ENCODE measurements at places on chromosomes 1 and 21.

- no peak for DNase-seq
These were observed 146.4 kb downstream of the KIF26B start for GRCh38 chr1:245301162-245301580.

- DNase-seq, result no peak
These were observed 8.4 kb upstream of the KCNN3 start for GRCh38 chr1:154878371-154879037.

GRCh38 chr1:241045659-241046058 is 311.3 kb downstream of the RGS7 start:
- no peak for DNase-seq

- no peak for DNase-seq
These were observed 47.3 kb downstream of the UBIAD1 start for GRCh38 chr1:11320153-11320936.

DNA sequence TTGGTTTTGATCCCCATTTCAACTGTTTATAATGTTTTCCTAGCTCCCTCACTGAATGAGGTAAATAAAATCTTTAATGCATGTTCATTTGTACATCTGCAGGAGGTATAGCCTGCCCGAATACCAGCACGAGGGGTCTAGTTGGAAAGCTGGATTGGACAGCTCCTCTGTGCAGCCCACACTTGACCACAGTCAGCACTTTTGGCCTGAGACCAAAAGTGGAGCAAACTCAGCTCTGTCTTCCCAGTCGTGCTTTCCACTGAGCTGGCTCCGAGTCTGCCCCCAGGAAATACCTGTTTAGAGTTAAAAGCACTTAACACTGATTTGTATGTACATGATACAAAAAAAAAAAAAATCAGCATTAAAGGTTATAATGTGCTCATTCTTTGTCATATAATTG is 224.4 kb downstream of the DSCAM start:
- DNase-seq, result no peak

DNA sequence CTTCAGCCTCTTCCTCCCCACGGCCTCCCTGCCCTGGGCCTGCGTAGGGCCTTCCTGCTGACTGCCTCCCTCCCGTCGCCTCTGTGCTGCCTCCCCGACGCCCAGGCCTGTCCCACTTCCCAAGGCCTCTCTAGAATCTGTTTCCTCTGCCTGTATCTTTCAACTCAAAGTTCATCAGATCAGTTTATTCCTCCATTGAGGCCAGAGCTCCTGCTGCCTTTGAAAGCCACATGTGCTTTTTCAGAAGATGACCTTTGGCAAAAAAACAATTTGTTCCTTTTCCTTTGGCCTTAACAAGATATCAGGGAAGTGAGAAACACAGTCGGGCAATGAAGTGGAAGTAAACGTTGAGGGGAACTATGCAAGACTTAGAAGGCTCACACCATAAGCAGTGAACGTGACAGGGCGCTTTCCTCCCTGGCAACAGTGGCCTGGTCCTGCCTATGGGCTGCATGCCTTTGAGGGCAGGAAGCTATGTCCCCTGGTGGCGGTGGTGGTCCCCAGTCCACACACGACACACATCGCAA is 85.9 kb downstream of the PSMG1 start:
- DNase-seq, result no peak

DNA sequence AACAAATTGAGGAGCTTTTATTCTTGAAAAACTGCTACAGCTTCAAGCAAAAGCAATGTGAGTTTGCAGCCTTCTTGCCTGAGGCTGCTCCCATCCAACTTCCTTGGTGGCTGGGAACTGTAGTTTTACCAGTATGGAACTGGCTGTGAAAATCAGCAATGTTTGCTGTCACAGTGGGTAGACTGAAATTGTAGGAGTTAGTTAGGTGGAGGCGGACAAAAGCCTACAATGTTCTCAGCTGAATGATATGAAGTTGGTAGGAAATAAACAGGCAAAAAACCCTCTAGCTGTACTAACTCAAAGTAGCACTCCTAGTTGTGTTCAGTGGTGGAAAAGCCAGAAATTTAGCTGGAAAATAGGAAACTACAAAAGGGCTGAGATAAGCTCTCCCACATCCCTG is 18.5 kb downstream of the HAX1 start:
- no peak for DNase-seq

DNA sequence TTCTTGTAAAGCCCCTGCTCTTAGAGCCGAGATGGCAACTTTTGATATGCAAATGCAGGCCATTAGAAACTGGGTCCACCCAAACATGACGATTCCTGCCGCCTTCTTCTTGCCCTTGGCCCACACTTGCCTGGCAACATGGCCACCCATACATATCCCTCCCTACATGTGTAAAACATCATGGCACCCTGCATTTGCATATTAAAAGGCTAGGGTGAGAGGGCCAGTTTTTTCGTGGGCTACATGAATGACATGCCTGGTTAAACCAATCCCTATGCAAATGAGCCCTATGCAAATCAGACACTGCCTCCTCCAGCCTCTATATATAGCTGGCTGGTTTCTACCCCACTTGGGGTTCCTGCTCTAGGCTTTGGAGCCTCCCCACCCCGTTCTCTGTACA is 18.8 kb downstream of the PLA2G2A start:
- no peak for DNase-seq

- DNase-seq, result no peak
These were observed 415.3 kb downstream of the USP25 start for GRCh38 chr21:16145052-16145451.

DNA sequence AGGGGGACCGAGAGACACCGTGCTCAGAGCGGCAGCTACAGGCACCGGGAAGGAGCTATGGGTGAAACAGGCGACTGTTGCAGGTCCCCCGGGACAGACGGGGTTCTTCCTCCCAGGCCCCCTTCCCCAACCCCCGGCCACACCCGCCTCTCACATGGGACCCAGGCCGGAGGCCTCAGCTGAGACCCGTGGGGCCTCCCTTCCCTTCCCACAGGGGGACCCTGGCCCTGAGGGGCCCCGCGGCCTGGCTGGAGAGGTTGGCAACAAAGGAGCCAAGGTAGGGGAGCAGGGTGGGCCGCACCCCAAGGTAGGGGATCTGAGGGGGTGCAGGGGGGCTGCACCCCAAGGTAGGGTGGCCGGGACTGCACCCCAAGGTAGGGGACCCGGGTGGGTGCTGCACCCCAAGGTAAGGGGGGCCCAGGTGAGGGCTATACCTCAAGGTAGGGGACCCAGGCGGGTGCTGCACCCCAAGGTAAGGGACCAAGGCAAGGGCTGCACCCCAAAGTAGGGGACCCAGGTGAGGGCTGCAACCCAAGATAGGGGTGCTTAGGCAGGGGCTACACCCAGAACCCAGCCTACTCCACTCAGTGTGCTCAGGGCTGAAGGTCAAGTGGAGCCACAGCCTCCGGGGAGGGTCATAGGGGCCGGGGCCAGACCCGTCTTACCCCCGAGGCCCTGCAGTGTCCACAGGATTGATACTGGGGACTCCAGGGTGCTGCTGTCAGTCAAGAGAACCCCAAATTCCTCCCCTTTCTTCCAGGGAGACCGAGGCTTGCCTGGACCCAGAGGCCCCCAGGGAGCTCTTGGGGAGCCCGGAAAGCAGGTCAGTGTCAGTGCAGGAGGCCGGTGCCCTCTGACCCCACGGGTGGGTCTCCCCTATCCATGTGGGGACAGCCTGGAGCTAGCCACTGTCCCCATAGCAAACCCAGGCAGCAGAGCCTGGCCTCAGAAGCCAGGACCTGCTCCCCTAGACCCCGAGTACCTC is 22.7 kb downstream of the COL6A2 start:
- DNase-seq, result no peak

DNA sequence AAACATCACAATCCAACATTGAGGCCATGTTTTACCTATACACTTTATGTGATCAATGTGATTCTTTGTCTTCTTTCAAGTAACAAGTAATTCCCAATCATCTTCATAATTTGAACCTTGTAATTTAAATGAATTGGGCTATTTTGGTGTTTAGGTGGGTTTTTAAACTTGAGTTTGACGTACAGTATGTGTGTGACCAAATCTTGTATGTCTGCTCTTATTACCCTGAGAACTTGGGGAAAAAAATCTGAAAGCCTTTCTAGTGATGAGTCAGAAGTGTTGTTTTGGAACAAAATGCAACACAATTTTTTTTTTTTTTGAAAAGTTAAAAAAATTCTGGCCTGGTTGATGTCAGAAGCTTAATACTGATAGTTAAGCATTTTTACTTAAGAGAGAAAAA is 68.5 kb downstream of the HHAT start:
- DNase-seq, result no peak

DNA sequence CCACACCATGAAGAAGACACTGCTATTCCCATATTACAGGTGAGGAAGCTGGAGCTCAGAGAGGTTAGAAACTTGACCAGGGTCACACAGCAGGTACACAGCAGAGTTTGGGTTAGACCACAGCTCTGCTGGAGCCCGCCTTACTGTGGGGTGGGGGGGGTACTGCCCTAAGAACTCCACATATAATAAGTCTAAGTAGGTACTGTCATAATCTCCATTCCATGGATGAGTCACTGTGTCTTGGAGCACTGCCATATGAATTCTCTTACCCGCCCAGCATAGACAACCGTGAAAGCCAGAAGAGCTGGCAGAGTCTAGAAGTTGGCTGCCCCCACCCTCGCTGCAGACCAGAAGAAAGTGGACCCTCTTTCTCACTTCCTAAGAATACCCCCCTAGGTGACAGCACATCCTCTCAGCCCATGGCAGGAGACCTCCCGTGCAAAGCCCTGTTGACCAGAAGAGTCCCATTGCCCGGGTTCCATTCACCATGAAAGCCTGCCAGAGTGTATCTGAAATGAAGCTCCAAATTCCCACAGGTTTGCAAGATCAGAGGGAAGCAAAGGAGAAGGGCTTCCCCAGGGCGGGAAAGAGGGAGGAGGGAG is 5.2 kb upstream of the PLA2G2D start:
- no peak for DNase-seq

GRCh38 chr1:170518965-170519364 is 13.0 kb upstream of the GORAB start:
- no peak for DNase-seq

DNA sequence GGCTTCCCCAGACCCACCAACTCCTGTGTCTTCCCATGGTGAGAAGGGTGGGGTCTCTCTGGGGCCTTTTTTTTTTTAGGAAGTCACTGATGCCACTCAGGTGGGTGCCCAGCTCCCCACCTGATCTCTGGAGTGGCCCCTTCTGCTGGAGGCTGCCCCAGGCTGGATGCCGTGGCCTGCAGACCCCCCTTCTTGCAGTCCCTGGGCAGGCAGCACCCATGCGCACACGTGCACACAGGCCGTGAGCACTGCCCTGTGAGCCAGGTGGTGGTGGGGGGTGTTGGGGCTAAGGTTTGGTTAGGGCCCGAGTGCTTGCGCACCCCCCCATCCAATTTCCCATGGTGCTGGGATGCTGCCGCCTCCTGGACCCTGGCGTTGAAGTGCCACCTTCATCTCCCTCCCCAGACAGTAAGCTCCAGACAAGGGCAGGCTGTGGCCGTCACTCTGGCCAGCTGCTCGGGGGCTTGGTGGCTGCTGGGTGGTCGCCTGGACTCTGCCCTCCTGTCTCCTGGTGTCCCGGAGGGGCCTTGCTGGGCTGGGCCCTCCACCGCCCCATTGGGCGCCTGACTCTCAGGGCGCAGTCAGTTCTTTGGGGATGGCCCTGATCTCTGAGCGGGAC is 50.6 kb downstream of the SKI start:
- DNase-seq, result no peak

GRCh38 chr1:111739925-111740765 is 950 bp upstream of the INKA2 start:
- no peak for DNase-seq

GRCh38 chr21:14572204-14572780 is 26.2 kb upstream of the SAMSN1 start:
- DNase-seq, result no peak

GRCh38 chr1:59359325-59359724 is 62.4 kb downstream of the FGGY start:
- no peak for DNase-seq

DNA sequence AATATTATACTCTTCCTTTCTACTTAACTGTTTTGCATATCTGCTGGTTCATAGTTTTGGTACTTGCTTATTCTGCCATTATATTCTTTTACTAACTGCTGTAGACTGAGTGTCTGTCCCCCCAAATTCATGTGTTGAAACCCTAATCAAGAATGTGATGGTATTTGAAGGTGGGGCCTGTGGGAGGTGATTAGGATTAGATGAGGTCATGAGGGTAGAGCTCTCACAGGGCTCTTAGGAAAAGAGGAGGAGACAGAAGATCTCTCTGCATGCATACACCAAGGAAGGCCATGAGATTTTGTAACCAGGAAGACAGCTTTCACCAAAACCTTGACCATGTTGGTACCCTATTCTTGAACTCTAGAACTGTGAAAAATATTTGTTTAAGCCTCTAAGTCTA is 354.1 kb upstream of the B3GALT2 start:
- DNase-seq, result no peak

- no peak for DNase-seq
These were observed 14.0 kb upstream of the NCF2 start for GRCh38 chr1:183604038-183604808.

- DNase-seq, result no peak
These were observed 159.9 kb upstream of the RUNX1 start for GRCh38 chr21:35208810-35209517.
